ENCODE measurements at places on chromosomes 6 and 20. TPM values are rescaled to one million over a fixed set of nuclear protein-coding genes. Genes with fewer than 3 reads are reported as not detected.

C6orf58 gene
- not detected for total RNA-seq

HFE gene
- 0.19 TPM for total RNA-seq

KIAA0408 gene
- total RNA-seq = 10.8 TPM

MCCD1 gene
- not detected for total RNA-seq

RSPO3 gene
- not detected for total RNA-seq

Measured in activated CD8-positive, alpha-beta memory T cell treated with anti-CD3 and anti-CD28 coated beads for 36 hours (primary cell).